ENCODE measurements at places on chromosomes 1 and 21.

GRCh38 chr1:1374589-1374928 is 448 bp downstream of the AURKAIP1 start:
- no peak for DNase-seq

DNA sequence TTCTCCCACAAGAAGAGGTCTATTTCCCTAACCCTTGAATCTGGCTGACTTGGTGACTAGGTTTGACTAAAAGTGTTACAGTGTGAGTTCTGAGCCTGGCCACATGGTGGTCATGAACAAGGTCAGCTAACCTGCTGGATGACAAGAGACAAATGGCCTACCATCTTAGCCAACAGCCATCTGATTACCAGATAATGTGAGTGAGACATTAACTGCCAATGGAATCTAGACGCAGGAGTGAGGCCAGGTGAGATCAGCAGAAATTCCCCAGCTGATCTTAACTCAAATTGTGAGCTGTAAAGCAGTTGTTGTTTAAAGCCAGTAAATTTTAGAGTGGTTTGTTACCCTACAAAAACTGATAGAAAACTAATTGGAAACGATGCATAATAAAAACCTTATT is 320.0 kb downstream of the BRINP2 start:
- DNase-seq: no peak

- DNase-seq: peak; percentile 100
These were observed 2.8 kb upstream of the PHC2 start for GRCh38 chr1:33433509-33434362.

DNA sequence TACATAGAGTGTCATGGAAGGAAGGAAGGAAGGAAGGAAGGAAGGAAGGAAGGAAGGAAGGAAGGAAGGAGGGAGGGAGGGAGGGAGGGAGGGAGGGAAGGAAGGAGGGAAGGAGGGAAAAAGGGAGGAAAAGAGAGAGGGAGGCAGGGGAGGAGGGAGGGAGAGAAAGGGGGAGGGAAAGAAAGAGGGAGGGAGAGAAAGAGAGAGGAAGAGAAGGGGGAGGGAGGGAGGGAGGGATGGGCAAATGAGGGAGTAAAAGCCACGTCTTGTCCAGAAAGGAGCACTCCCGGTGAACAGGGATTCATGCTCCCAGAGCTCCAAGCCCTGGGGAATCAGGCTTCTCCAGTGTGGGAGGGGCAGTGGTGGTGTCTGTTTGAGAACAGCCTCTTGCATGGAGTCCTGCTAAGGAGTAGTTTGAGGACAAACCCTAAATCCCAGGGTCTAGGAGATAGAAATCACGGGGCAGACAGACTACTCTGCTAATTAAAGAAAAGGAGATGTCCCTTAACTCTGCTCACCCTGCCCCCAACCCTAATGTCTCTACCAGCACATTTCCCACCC is 71.6 kb downstream of the TAS1R2 start:
- DNase-seq: no peak

GRCh38 chr21:45318556-45319404 is 31.1 kb upstream of the POFUT2 start:
- peak; percentile 82 for DNase-seq

- no peak for DNase-seq
These were observed 26.1 kb upstream of the SMIM12 start for GRCh38 chr1:34885405-34886247.

- DNase-seq: no peak
These were observed 24.1 kb downstream of the PTGFRN start for GRCh38 chr1:116933606-116934515.

GRCh38 chr1:3680488-3681230 is 28.3 kb downstream of the TP73 start:
- DNase-seq: no peak

GRCh38 chr21:28068455-28069358 is 924.0 kb downstream of the LTN1 start:
- DNase-seq: no peak

GRCh38 chr1:222777977-222778376 is 36.9 kb upstream of the DISP1 start:
- DNase-seq: peak; percentile 30

DNA sequence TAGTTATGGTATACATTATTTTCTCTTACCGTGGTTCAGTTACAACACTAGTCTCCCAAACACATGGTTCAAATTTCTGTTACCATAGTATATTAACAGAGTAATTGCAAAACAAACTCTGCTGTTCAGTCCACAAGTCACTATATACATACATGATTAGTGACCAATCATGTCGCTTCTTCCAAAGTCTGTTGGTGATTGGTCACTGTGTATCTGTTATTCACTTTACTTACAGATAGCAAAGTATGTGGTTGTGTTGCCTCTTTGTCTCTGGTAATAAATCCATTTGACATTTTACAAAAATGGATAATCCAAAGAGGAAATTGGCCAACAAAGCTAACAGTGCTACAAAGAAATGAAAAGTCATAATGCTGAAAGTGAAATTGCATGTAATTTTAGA is 107.2 kb downstream of the RABGAP1L start:
- no peak for DNase-seq

GRCh38 chr1:197908716-197909220 is 6.3 kb downstream of the C1orf53 start:
- no peak for DNase-seq

GRCh38 chr1:10754568-10755329 is 41.7 kb downstream of the CASZ1 start:
- no peak for DNase-seq

GRCh38 chr1:109556563-109556962 is 8.1 kb downstream of the GNAI3 start:
- DNase-seq: peak; percentile 28

- peak; percentile 39 for DNase-seq
These were observed 34.7 kb upstream of the GPR25 start for GRCh38 chr1:200837931-200838571.

DNA sequence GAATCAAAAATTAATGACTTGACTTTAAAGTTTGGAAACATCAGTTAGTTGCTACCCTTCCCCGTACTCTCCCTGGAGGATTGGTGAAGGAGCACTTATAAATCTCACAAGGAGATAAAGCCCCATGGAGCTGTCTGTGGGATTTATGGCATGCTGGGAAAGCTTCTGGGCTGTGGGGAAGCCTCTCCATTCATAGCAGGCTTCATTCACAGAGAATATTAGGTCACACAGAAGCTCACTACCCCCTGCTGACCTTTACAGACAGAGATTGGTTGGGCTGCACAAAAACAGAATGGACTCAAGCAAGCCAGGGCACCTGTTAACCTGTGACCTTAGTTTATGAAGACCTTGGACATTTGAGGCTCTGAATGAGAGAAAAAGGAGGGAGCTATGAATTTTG is 32.1 kb downstream of the RGL1 start:
- DNase-seq: no peak

DNA sequence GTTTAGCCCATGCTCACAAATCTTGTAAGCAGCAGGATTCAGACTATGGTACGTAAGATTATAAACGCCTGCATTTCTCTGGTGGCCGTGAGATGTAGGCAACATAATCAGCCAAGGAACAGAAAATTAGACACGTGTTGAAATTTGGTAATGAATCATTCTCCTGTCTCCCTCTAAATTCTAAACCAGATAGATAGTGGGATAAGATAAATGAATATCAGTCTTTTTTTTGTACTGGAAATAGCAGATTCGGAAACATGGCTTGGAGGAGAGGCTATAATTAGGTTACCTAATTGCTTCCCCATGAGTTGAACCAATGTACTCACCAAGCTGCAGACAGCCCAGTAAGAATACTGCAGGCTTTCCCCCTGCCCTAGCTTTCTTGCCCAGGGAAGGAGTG is 172.3 kb downstream of the TGFB2 start:
- no peak for DNase-seq

- no peak for DNase-seq
These were observed 2.5 kb upstream of the ARL8A start for GRCh38 chr1:202146993-202147392.

- peak; percentile 60 for DNase-seq
These were observed 13.4 kb downstream of the ELOA start for GRCh38 chr1:23756676-23757075.

DNA sequence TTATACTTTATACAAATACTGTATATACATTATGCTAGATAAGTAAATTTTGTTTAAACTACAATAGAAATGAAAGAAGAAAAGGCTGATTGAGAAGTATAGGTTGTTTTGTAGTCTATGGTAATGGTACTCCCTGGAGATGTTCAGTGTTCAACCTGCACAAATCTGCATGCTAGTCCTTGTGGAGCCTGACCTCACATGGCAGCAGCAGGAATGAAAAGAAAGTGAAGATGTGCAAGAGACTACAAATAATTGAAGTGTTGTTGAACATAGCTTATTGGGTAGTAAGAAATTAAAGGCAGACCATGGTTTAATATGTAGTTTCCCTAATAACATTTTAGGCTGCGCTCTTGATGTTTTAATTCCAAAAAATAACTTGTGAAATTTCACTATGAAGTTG is 201.2 kb downstream of the TGFB2 start:
- peak; percentile 24 for DNase-seq

- DNase-seq: no peak
These were observed 27.0 kb upstream of the PRSS38 start for GRCh38 chr1:227788271-227789083.

DNA sequence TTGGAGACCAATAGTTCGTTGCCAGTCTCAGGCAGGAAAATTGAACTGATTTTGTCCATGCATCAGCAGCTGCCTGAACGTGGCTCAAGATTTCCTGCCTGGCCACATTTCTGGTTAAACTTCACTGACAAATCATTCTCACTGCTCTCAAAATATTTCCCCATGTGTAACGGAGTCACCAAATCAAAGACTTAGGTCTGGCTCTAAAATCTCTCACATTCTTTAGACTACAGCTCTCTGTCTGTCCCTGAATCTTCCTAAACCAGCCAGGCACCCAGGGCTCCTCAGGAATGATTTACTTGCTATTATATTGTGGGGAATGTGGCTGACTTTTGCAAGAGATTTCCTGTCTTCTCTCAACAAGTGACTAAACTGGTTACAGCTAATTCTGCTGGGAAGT is 49.2 kb upstream of the GJA8 start:
- peak; percentile 34 for DNase-seq

DNA sequence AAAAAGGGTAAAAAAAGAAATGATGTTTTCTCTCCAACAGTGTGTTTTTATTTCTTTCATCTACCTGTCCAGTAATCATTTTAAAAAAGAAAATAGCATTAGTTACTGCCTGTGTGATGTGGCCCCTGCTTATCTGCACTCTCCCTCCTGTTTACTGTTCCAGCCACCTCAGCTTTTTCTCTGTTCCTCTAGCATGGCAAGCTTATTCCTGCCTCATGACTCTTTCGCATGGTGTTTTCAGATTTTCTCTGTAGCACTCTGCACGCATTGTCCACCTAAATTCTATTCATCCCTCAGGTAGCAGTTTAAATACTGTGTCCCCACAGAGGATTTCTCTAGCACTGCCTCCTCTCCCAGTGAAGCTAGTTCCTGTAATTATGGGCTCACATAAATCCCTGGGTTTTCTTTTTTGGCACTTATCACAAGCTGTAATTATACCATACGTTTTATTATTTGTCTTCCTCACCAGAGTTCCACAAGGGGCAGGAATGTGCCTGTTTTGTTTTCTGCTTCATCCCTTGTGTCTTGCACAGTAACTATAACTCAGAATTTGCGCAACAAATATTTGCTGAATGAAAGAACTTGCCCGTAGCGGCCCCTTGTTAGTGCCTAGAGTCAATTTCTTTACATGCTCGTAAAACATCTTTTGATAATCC is 51.4 kb upstream of the LRIG2 start:
- DNase-seq: peak; percentile 13

DNA sequence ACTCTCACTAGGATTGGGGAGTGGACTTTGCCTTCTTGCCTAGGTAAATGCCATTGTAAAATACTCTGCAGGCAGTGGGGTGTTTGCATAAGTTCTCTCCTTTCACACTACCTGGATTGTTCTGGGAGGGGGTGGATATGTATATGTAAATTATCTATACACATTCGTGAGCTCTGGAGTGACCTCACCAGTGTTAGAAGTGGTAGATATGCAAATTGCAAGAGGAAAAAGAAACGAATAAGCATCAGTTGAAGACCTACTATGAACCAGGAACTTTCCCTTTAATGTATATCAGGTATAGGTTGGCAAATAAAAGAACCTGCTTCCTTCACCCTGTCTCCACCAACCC is 1.5 kb upstream of the ARHGEF11 start:
- DNase-seq: no peak

- no peak for DNase-seq
These were observed 57.2 kb upstream of the HMCN1 start for GRCh38 chr1:185676969-185677368.

DNA sequence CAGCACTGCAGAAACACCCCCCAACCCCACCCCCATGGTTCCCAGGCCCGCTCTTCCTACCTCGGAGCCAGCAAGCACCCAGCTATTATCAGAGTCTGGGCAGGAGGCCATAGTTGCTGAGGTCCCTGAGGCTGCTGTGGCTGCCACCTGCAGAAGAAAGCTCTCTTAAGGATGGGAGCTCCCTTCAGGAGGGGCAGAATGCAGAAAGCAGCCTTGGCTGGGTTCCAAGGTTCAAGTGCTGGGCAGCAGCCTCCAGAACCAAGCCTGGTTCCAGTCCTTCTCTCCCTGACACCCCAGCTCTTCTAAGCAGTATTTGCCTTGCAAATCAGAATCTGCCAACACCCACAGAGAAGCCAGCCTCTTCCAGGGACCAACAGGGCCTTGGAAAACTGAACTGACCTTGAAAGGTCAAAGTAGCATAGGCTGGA is 2.3 kb downstream of the PBXIP1 start:
- no peak for DNase-seq

- no peak for DNase-seq
These were observed at the start of gene TAS1R3 for GRCh38 chr1:1331068-1331965. TAS1R3 (plus strand) TSS chr1:1331280; CDS start chr1:1331346, 66 bp downstream.

DNA sequence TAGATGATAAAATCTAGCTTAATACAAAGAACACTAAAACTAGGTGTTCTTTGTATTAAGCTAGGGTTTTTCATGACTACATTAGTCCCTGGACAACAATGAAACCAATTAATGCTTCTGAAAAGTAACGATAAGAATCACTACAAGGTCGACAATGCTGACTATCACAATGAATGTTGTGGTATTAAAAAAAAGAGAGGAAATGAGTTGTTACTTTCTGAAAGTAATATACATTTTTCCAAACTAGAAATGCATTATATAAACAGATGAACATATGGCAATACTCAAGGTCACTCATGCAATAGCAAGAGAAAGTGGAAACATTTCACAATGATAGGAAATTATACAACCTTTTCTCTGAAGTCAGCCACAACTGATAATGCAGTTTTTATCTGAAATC is 19.0 kb downstream of the DPH5 start:
- peak; percentile 60 for DNase-seq

GRCh38 chr1:34712007-34712688 is 42.7 kb upstream of the GJB5 start:
- DNase-seq: no peak

GRCh38 chr1:198196630-198197029 is 39.8 kb downstream of the NEK7 start:
- no peak for DNase-seq

DNA sequence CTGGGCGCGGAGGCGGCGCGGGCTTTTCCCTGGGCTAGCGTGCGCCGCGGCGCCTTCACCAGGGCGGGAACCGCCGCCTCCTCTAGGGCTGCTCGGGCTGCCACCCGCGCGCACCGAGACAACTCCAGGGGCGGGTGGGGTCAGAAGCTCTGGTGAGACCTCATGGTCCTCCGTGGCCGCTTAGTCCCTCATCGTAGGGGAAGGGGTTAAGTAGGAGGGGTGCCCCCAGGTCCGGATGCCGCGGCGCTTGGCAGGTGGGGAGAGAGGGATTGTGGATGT is 559 bp downstream of the SERTAD4 start:
- DNase-seq: no peak
